ENCODE measurements at places on chromosomes 3 and 15.

- DNase-seq: no peak
Observed at GRCh38 chr15:69075440-69075839, 60.9 kb downstream of the NOX5 start.

DNA sequence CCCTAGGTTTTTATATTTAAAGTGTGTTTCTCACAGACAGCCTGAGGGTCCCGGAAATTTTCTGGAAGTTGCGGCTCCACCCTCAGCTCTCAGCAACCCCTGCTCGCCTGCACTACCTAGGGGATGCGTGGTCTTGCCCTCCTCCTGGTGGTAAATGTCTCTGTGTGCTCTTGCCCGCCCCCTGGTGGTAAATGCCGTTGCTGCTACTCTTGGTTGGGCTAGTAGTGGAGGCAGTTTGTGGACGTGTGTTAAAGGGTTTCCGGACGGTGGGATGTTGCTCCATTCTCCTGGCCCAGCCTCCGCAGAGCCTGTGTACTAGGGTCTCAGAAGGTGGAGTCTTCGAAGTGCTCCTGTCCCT is 27.4 kb downstream of the STOML1 start:
- peak; percentile 81 for DNase-seq

DNA sequence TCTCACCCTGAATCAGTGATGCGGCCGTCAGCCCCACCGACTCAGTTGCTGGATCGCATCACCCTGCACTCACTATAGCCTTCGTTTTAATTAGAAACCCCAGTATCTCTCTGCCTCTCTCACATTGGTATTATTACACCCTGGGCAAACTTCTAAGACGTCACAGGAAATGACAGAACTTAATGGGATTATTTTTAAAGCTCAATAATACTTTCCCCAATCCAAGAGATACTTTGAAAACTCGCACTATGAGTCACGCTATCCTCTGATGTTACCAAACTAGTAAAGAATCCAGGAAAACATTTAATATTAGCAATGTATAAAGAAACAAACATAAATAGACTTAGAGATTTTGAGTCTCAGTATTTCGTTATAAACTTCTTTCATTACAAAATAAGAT is 36.6 kb downstream of the RUBCN start:
- DNase-seq: no peak

DNA sequence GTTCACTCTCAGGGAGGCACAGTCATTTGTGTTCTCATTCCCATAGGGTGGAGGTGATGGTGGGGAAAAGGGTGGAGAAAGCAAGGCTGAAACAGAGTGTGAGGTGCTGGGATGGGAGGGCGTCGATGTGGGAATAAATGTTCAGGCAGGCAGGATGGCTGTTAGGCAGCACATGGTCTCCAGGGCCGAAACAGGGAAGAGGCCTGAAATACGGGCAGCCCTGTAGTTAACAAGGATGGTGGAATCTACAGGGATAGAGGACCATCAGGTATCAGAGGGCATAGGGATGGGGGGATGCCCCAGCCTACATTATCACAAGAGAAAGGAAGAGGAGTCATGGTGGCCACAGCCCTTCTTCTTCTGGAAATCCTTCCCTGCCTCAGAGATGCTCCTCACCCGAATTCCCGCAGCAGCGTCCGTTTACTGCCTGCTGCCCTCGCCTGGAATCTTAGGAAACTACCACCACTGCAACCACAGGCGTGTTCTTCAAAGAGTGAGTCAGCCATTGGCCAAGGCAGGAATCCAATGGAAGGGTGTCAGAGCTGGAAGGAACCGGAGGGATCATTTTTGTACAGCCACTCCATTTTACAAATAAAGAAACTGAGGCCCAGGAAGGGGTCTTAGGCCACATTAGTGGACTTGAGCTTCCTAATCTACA is 49.7 kb upstream of the POMGNT2 start:
- no peak for DNase-seq

GRCh38 chr3:112682361-112682760 is 41.4 kb upstream of the CCDC80 start:
- no peak for DNase-seq

DNA sequence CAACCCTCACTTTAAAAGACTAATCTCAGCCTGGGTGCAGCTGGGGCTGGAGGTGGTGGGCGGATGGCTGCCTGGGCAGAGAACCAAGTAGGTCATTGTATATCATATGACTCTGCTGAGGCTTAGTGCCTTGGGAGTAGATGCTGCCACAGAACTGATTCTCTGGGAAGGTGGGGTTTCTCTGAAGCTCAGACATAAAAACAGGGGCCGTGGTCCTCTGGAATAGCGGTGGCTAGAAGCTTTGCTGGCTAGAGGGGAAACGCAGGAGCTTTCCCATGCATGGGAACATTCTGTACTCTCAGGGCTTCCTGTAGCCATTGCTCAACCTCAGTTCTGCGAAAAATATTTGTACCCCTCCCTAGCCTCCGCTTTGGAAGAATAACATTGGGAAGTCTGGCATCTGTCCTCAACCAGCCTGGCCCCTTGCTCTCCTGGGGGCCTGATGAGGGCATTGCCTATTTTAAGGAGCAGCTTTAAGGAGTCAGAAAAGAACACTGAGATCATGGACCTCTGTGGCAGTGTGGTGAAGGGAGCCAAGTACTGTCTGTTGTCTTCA is 14.7 kb downstream of the TIMP4 start:
- DNase-seq: no peak

- peak; percentile 18 for DNase-seq
Observed at GRCh38 chr3:126197854-126198584, 17.6 kb upstream of the ALDH1L1 start.

GRCh38 chr3:172882563-172882962 is 132.0 kb downstream of the ECT2 start:
- DNase-seq: no peak

- no peak for DNase-seq
Observed at GRCh38 chr15:64653757-64654156, 121.6 kb downstream of the RBPMS2 start.

- no peak for DNase-seq
Observed at GRCh38 chr3:22441711-22442110, 690.7 kb upstream of the ZNF385D start.

DNA sequence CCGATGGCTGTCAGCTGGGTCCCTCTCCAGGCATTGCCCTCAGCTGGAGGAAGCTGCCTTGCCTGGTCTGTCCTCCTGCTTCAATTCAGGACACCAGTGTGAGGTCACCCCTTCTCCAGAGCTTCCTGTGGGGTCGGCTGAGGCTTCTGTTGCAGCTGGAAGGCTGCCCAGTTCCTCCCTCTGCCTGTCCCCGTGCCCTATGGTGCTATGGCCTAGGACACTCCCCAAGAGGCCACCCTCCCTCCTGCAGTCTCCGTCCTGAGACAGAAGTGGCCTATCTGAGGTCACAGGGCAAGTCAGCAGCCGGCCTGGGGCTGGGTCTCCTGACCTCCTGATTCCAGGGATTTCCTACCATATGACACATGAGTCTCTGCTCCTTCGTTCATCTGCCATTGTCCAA is 57.9 kb downstream of the RASGRF1 start:
- no peak for DNase-seq

- no peak for DNase-seq
Observed at GRCh38 chr15:68621535-68621934, 42.7 kb downstream of the CORO2B start.

DNA sequence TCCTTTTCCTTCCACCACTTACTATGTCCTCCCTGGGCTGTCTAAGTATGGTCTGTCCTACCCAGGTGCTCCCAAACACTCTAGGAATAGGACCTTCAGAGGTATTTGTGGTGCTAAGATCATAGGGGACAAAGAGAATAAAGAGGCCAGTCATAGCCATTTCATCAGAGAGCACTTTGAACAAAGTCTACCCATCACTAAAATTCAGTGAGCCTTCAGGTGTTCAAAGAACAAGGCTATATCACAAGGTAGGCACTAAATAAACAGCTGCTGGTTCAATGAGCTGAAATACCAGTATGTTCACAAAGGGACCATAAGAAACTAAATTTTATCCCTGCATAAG is 38.8 kb downstream of the NBEAL2 start:
- DNase-seq: no peak

- DNase-seq: no peak
Observed at GRCh38 chr3:133849346-133849745, 43.7 kb downstream of the SRPRB start.

DNA sequence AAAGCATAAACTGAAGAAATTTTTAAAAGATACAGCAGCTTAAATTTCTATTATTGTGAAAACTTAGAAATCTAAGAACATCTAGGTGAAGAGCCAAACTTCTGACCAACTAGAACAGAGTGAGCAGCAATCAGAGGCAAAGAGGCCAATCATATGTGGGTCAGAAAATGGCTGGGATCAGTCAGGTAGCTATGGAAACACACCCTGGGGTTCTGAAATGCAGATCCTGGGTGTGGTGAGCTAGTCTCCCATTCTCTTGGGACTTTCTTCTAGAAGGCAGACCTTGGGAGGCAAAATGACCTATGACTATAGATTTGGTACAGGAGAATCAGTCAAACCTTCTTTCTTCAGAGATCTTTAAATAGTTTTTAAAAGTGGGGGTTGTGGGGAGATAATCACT is 385.8 kb downstream of the TBC1D5 start:
- DNase-seq: no peak

- no peak for DNase-seq
Observed at GRCh38 chr15:89452330-89452836, 44.0 kb downstream of the RHCG start.
